ENCODE measurements at places on chromosomes 5 and 9.

DNA sequence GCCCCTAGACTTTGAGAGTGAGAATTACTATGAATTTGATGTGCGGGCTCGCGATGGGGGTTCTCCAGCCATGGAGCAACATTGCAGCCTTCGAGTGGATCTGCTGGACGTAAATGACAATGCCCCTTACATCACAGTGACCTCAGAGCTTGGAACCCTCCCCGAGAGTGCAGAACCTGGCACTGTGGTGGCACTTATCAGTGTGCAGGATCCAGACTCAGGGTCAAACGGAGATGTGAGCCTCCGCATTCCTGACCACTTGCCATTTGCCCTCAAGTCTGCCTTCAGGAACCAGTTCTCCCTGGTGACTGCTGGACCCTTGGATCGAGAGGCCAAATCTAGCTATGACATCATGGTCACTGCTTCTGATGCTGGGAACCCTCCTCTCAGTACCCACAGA lies 1.3 kb downstream of the PCDHGC4 start:
- no peak for DNase-seq

DNA sequence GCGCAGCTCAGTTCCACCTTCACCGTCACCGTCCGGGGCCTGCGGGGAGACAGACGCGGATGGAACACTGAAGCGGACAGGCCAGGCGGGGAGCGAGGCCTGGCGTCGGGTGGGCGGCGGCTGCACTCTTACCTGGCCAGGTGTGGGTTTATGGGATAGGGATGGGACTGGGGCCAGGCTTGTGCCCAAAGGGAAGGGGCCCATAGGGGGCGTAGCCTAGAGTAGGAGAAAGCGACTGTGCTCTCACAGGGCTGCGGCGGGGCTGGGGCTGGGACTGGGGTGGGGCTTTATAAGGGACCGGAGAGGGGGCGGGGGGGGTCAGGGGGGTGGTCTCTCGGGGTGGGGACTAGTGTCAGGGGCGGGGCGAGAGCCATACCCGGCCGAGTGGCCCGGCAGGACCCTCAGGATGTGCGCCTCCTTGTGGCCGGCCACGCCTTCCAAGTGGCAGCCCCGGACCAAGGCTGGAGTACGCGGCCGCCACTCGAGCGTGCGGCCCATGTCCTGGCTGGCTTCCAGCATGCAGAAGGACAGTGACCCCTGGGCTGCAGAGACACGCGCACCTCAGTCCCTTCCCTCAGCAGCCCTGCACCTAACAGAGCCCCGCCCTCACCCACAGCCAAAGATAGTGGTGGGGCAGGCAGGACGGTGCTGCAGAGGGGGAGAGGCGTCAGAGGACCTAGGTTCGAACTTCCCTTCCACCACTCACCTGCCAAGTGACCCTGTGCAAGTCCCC lies 22.8 kb downstream of the FPGS start:
- DNase-seq = no peak

DNA sequence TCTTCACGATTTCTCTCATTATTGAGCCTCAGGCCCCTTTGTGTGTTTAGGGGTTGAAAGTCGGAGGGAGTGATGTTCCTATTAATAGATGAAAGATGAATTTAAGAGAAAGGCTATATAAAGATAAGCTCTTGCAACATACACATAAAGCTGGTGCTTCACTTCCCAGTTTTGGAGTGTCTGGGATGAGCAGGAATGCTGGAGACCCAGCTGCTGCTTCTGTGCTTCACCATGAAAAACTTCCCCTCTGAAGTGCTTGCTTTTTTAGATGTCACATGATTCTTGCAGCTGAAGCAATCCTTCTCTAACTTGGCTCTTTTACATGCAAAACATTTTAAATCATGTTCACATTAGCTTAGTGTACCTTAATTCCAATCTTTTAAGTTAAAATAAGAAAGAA lies 19.7 kb upstream of the SNCAIP start:
- DNase-seq = no peak

DNA sequence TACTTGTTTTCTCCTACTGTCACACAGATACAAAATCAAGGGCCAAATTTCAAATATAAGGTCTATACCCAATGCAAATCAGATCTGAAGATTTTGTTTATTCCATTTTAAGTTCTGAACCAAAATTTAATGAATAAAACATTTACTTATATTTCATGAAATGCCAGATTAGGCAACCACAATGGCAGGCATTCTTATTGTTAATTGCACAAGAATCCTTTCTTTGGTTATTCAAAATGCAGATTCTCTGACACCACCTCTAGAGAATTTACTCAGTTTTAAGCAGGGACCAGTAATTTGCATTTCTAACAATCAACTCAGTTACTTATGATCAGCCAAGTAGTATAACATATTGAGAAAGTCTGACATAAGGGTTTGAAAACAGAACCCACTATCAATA lies 972.4 kb upstream of the ACO1 start:
- no peak for DNase-seq

- DNase-seq = no peak
Measured at GRCh38 chr9:132090771-132091170, 11.1 kb upstream of the MED27 start.

GRCh38 chr5:154709368-154710305 lies 45.5 kb upstream of the LARP1 start:
- no peak for DNase-seq

GRCh38 chr5:15968993-15969392 lies 210.6 kb downstream of the MARCHF11 start:
- DNase-seq = no peak

DNA sequence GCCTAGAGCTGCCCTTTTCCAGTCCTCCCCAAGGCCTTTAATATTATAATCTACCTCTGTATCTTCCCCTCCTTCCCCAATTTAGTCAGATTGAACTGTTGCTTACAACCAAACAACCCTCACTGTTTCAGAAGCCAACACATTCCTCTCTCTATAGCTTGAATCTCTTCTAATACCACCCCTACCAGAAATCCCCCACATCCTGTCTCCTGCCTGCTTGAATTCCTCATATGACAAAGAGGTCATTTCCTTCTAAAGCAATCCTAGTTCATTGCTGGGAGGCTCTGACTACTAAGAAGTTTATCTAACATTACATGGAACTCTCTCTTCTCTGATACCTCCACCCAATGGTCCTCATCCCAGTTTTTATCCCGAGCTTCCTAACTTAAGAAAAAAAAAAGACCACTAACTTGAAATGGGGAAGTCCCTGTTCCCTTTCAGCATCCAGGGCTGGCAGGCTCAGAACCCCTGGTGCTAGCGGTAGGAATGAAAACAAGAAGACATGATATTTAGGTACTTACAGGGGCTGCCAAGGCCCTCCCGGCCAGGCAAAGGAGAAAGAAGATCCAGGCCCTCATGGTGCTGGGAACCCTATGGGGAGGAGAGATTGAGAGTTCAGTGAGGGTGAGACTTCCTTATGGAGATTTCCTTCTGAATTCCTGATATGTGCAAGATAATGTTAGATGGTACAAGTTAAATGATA lies 11.0 kb downstream of the SPARC start:
- DNase-seq = peak; percentile 14

DNA sequence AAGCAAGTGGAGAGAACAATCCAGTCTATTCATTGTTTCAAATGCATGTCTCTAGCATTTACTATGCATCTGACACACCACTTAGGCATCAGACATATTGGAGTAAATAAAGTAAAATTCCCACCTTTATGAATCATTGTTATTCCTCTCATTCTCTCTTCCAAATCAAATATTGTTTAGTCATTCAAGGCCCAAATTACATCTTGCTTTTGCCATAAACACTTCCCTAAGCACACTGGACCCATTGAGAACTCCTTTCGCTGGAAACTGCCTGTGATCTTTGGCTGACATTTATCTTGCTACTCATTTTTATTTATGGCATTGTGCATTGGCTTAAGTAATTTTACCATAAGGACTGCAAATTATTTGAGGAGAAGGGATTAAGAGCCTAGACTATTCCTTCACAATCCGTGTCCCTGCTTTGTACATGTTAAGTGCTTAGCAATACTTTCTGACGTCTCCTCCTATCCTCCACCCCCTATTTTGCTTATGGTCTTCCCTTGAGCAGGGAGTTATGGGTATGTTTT lies 7.4 kb downstream of the C5orf46 start:
- no peak for DNase-seq

DNA sequence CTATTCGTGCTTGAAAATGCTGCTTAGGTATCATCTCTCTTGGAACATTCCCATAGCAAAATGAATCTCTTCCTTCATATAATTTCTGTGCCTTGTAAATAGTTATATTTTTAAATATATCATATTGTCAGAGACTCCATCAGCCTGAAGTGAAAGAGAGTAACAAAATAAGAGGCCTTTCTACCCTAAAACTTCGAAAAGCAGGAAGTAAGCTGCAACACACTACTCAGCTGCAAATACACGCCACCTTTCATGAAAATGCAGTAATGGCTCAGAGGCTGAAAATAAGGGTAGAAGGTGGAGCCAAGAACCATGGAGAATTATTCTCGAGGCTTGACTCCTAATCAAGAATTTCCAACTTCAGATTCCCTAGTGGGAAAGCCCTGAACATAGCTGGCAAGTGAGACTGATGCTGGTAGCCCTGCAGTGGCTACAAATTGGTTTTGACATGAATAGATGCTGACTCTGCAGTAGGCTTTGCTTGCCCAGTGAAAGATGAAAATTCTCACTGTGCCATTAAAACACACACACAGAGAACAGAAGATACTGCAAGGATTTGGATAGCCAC lies 30.2 kb upstream of the PTGER4 start:
- no peak for DNase-seq
